NCI-H1092 (cell line): ENCODE measurements at places on chromosomes 1 and 21.

- DNase-seq = no peak
Measured at GRCh38 chr21:19123525-19123924, 719.9 kb upstream of the TMPRSS15 start.

- no peak for DNase-seq
Measured at GRCh38 chr1:87942165-87942564, 613.5 kb downstream of the LMO4 start.

DNA sequence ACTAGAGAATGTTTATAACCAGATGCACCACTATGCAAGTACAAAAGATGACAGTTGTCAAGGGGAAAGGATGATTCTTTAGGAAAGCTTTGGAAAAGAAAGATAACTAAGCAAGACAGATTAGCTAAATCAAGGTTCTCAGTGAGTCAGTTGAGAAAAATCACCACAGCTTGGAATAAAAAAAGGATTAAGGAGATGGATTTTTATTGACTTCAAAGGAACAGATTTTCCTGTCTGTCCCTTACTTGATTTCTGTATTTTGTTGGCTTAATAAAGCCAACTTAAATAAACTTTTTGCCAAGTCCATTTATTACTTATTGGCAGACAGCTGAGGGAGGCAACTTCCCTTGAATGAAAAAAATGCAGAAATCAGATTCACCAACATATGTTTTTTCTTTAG, 93.9 kb downstream of the NR5A2 start:
- DNase-seq = no peak

DNA sequence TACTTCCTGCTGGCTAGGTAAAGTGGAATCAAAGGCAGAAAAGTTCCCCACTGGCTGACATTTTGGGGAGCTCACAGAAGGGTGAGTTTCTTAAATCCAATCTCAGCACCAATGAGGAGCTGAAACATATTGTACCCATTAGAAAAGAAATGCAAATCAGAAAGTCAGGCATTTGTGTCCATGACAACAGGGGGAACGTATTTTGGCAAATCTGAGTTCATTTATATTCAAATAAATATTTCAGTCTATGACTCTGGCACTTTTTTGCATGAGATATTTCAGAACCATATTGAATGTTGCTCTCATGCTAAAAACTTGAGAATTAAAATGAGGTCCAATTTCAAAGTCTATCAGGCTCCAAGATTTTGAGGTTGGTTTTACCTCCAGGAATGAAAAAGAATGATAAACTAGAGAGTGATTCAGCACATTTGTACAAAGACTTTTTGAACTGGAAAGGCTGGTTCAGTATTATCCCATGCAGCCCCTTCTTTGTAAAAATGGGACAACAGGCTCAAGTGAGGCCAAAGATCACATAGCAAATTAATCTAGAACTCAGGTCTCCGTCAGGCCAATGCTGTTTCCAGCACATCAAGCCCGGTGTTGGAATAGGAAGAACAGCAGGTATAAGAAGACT, 202.2 kb downstream of the RRAGC start:
- no peak for DNase-seq

DNA sequence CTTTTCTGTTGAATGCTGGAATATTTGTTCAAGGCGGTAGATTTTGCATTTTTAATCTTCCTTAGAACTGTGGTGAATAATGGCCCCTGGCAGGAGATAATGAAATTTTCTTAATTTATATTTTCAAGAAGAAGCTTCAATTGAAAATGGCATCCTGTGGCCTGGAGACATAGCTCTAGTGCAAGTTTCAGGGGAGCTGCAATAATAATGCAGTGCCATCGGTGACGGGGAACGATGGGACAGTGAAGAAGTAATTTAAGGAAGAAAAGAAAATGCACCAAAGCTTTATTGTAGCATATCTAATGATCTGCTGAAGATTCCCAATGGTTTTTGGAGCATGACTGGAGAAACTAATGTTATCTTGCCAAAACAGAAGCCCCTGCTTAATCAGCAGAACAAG, 128.4 kb downstream of the ADGRL2 start:
- no peak for DNase-seq

DNA sequence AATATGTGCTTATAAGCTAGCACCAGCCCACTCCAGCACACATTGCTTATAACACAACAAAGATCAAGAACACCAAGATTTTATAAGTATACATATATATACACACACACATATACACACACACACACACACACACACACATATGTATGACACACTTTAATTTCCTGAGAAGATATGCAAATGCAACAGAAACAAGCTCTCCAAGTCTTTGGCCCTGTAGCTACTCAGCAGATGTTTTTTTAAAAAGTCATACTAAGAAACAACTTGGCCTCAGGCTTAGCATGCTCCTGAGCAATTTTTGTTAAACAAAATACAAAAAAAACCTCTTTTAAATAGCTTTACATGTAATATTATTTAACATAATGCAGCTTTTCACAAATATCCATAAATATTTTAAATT, 11.1 kb downstream of the TNFSF18 start:
- DNase-seq = no peak

- DNase-seq = no peak
Measured at GRCh38 chr1:34711485-34711884, 43.4 kb upstream of the GJB5 start.

DNA sequence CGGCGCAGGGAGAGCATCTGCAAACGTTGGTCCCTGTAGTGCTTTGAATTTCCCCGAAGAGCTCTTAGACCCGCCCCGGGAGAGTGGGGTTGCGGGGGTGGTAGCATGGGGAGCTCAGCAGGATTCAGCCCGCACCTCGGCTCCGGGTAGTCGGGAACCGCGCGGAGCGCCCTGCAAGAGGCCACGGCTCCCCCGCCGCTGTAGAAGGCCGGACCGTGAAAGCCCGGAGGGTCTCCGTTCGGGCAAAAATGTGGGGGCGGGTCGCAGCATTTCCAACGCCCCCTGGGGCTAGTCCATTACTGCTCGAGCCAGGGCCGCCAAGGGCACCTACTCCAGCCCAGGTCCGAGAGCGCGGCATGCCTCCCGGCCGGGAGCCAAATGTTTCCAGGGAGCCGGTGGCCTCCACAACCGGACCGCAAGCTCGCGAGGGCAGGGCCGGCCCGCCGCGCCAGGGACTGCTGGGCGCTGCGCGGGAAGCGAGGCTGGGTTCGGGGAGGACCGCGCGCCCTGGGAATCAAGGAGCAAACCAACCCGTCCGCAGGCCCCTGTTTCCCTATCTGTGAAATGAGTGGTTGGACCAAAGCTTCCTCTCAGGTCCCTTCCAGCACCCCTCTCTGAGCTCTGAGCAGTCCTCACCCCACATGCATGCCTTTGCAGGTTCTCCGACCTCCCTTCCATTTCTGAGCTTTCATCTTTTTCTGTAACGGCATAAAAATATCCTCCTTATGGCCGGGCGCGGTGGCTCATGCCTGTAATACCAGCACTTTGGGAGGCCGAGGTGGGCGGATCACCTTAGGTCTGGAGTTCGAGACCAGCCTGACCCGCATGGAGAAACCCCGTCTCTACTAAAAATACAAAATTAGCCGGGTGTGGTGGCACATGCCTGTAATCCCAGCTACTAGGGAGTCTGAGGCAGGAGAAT, 775 bp upstream of the TMEM63A start:
- DNase-seq = no peak

DNA sequence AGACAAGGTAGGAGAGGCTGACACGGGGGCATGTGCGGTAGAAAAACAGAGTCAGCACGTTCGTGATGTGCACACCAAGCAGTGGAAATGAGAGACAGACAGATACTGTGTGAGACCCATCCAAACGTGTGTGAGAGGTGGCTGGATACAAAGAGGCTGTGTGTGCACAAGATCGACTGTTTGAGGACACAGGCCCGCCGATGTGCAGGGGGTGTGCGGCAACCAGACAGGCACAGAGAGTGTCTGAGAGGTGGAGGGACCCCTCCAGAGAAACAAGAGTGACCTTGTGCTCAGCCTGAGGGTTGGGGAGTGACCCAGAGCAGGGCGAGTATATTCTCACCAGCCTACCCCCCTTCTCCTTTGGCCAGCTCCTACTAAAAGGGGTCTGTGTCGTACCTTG, 97.8 kb upstream of the IPO9 start:
- no peak for DNase-seq

GRCh38 chr1:7582460-7582972, 188.6 kb upstream of the VAMP3 start:
- DNase-seq = no peak

DNA sequence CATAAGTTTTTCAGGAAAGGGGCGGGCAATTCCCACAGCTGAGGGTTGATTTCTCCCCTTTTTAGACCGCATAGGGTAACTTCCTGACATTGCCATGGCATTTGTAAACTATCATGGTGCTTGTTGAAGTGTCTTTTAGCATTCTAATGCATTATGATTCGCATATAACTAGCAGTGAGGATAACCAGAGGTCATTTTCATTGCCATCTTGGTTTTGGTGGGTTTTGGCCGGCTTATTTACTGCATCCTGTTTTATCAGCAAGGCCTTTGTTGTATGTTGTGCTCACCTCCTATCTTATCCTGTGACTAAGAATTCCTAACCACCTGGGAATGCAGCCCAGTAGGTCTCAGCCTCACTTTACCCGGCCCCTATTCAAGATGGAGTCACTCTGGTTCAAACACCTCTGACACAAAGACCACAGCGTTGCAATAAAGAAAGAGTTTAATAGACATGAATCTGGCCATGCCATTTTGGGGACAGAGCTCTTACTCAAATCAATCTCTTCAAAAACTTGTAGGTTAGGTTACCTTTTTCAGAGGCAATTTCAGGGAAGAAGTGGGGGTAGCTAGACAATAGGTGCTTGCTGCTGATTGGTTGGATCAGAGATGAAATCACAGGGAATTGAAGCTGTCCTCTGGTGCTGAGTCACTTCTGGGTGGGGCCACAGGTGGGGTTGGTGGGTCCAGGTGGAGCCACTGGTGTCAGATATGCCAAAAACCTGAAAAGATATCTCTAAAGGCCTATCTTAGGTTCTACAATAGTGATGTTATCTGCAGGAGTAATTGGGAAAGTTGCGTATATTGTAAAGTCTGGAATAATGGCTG, 23.3 kb downstream of the TBX19 start:
- DNase-seq = no peak

DNA sequence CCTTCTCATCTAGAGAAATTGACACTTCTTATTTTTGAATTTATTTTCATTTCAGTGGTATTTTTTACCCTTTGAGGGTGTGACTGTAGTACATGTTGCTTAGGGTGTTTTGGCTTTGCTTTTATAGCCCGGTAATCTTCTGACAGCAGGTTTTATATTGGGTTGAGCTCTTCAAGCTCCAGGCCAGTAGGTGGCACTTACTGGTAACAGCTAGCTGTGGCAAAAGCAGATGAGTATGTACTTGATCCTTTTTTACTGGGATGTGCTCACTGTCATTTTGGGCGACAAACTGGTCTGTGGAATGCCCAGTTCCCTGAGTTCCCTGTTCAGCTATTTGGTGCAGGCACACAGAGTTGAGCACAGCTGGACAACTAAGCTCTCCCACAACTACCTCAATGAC, 916.2 kb upstream of the B3GALT2 start:
- DNase-seq = no peak

- no peak for DNase-seq
Measured at GRCh38 chr1:236862615-236863211, 67.6 kb downstream of the MTR start.

DNA sequence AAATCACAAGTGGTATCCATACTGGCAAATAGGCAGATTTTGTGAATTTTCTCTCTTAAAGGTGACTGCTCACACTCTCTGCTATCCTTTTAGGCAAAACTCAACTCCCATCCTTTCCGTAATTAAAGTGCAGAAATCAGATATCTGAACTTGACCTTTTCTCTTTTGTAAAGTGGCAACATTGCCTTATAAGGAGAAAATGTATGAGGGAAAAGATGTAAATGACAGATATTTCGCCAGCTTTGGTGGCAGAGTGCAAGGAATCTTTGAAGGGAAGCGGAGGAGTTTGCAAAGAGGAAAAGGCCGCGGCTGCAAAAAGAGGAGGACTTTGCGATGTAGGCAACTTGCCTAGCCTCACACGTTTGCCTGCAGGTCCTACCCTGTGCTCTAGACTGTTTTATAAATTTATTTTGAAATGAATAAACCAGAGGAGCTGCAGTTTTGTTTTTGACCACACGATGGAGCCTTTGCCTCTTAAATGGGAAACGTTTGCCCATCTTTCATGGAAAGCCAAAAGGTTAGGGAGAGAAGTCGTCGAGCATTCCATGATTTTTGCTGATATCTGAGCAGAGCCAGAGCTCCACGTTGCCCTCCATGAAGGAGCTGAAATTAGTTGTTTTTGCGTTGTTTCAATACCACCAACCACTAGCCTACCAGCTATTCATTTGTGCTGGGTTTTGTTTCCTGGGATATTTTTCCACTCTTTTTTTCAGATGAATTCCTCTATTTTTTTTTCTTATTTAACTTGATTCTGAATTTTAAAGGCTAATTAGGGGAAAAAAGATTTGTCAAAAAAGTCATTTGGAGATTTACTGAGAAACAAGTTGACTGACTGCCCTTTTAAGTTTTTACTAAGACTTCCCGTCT, 242.3 kb downstream of the LMX1A start:
- DNase-seq = peak; percentile 67

- DNase-seq = no peak
Measured at GRCh38 chr1:51518586-51519047, 449 bp downstream of the EPS15 start.

DNA sequence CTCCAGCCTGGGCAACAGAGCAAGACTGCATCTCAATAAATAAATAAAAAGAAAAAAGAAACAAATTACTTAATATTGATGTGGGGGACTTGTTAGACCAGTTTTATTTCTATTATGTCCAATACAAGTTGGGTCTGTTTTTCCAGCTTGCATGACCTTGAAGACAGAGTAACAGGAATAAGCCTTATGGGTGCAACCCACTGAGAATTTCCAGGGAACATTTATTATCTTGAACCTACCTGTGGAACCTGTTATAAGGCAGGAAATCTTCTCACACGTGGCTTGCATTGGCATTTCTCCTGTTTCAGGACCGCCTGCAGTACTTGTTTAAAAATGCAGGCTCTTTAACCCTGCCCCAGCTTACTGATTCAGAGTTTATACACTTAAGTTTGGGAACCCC, 64.0 kb downstream of the ZBTB17 start:
- no peak for DNase-seq

GRCh38 chr1:156754219-156754618, 2.7 kb upstream of the HDGF start:
- no peak for DNase-seq

DNA sequence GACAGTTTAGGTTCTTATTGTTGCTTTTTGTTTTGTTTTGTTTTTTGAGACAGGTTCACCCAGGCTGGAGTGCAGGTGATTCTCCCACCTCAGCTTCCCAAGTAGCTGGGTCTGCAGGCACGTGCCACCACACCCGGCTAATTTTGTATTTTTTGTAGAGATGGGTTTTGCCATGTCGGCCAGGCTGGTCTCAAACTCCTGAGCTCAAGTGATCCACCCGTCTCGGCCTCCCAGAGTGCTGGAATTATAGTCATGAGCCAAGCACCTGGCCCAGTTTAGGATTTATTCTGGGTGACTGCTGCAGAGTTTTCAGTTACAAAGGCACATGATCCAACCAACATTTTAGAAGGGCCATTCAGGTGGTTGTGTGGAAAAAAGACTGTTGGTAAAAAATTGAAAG, 102.0 kb downstream of the SPAG17 start:
- no peak for DNase-seq

DNA sequence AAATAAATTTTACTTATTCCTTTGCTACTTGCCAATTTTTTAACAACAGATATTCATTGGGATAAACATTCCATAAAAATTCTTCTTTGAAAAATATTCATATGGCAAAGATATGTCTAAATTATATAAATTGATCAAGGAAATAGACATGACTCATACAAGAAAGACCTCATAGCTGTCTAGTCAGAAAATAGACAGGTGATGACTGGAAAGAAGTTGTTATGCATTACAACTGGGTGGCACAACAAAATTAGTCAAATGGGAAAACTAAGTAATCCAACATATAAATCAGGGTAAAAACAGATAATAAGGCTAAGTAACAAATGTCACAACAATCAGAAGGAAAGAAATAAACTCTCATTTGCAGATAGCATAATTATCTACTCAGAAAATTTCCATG, 92.0 kb downstream of the USH2A start:
- DNase-seq = no peak
